ENCODE measurements at places on chromosomes 16 and 17.

- DNase-seq: no peak
Measured at GRCh38 chr17:57885148-57885915, 35.5 kb upstream of the MRPS23 start.

- no peak for DNase-seq
Measured at GRCh38 chr17:44901411-44901921, 2.2 kb upstream of the EFTUD2 start.

- peak; percentile 56 for DNase-seq
Measured at GRCh38 chr16:58366247-58367031, 25.8 kb upstream of the GINS3 start.

DNA sequence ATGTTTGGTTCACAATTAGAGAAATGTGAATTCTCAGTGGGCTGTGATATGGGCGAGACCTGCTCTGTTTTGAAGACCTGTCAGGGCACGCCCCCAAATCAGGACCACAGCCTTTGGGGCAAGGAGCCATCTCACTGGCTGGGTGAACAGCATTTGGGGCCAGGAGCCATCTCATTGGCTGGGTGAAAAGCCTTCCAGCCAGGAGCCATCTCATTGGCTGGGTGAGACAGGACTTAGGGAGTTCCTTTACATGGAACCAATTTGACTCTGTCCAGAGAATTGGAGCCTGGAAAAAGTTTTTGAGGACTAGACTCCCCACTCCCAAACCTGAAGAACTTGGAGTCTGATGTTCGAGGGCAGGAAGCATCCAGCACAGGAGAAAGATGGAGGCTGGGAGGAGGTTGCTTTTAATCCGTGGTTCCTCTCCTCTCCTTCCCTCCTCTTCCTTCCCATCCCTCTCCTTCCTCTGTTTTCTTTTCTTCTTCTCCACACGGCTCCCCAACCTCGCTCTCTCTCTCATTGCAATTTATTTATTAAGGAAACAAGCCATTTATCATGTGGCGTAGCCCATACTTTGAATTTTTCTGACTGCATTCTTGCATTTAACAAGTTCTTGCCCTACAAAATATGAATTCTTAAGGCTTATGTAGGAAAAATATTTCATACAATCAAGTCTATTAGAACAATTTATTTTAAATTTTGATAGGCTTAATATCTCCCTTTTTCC lies 19.7 kb downstream of the FOXL1 start:
- peak; percentile 68 for DNase-seq

DNA sequence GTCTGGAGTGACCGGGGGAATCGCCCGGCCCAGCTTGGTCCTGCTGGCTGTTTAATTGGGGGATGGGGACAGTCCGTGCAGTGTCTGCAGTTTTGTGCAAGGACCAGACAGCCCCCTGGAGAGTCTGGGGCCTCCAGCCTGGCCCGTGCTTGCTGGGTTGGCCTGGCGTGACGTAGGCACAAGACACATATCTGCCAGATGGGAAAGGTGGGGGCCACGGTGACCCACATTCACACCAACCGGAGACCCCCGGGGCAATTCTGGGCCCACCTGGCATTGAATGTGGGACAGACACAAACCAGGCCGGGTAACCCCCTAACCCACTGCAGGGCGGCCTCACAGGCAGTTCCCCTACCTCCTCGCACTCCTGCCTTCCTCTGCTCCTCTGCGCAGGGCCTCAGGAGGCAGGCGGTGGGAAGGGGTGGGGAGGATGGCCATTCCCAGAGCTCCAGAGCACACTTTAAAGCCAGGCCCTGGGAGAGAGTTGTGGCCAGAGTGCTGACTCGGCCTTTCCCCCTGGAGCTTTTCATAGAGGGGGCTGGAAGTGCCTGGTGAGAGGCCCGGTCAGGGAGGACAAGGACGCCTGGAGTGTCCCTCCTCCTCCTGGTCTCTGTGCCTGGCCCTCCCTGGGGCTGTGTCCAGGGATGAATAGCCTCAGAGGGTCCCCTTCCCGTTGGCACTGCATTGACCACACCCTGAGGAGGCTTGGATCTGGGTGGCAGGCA lies 1.5 kb downstream of the MRC2 start:
- DNase-seq: peak; percentile 85

- no peak for DNase-seq
Measured at GRCh38 chr16:68750193-68750695, 13.2 kb downstream of the CDH1 start.

GRCh38 chr17:80615376-80615775 lies 70.7 kb downstream of the RPTOR start:
- DNase-seq: no peak

DNA sequence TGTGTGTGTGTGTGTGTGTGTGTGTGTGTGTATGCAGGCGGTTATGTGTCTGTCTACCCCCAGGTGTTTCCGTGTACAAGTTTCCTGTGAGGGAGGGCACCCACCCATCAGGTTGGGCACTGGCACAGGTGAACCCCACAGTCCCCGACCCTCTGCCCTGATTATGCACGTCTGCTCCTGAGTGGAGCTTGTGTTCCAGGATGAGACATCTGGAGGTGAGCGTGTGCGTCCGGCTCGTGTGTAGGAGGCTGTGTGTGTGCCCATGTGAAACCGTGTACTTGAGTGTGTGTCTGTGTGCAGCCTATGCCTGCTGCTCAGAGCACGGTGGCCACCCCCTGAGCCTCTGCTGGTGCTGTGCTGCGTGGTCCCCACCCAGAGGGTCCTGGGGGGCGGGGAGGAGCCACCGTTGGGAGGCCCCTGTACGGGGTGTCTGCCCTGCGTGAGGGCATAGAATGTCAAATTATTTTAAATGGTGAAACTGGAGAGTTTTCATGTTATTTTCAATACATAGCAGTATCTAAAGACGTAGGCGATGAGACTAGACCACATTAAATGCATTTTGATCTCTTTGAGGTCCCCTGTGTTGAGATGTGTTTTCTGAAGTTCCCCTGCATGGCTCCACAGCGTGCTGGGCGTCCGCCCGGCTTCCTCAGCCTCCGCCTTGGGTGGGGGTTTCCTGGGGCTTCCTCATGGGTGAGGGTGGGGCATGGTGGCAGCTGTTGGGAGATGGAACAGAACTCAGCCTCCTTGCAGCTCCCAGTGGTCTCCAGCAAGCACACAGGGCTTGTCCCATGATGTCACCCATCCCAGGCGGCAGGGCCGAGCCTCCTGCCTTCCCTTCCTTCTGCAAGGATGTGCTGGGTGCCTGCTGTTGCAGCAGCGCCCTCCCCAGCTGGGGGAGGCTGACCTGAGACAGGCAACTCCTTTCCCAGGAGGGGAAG lies 43.4 kb downstream of the KCNJ12 start:
- no peak for DNase-seq

- no peak for DNase-seq
Measured at GRCh38 chr17:47806913-47807255, 14.7 kb downstream of the OSBPL7 start.

GRCh38 chr17:76492123-76492988 lies 8.9 kb downstream of the RHBDF2 start:
- DNase-seq: no peak

- no peak for DNase-seq
Measured at GRCh38 chr16:79644971-79645667, 44.6 kb upstream of the MAF start.

DNA sequence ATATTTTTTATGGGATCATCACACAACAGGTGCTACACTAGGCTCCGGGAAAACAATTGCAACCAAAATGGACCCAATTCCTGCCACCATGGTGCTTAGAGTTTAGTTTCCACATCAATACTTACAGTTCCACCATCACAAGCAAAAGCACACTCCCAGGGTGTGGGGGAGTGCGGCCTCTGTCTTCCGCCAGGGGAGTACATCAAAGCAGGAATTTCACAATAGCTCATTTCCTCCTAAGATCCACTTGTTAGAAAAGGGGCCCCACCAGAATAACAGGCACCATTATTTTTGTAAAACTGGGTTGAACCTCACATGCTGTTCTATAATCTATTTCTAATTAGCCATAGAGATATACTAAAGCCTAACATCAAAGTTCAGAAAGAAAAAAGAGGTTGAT lies 44.3 kb upstream of the PSMD7 start:
- DNase-seq: no peak

DNA sequence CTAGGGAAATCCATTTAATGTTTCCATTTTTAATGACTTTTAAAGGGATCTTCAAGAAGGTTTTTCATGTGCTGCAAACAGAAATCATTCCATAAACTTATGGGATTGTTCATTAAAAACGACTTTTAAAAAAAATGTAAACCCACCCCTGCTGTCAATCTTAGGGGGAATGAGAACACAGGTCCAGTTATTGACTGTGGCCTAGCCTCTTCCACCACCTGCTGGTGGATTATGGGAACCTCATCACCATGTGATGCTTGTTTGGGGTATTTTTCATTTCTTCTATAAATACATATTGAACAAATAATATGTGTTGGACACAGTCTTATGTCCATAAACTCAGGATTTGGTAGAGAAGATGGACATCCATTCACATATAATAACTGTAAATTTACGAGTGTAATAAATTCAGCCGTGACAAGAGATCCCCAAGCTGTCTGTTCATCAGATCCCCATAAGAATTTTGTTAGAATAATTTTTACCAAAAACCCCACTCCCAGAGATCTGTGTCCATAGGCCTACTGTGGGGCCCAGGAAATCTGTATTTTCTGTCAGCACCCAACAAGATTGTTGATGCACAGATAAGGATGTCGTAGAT lies 42.0 kb upstream of the TMC5 start:
- DNase-seq: peak; percentile 39

DNA sequence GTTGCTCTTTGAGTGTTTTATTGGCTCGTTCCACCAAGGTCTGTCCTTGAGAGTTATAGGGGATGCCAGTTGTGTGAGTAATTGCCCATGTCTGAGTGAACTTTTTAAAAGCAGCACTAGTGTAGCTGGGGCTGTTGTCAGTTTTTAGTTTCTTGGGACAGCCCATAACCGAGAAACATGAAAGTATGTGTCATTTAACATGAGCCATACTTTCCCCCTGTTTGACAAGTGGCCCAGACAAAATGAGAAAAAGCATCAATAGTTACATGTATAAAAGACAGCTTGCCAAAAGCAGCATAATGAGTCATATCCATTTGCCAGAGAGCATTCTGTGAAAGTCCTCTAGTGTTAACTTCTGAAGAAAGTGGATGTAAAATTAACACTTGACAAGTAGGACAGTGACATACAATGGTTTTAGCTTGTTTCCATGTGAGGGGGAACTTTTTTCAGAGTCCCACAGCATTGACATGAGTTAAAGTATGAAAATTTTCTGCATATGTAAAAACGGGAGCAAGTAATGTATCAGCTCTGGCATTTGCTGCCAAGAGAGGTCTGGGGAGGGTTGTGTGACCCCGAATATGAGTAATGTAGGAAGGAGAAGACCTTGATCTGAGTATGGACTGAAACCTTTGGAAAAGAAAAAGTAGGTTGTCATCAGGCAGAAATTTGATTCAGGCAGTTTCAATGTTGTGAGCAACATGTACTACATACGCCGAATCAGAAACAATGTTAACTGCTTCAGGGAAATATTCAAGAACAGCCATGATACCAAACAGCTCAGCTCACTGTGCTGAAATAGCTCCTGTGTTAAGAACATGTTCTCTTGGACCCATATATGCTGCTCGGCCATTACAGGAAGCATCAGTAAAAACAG lies 56.8 kb upstream of the ARL4D start:
- DNase-seq: peak; percentile 77

GRCh38 chr17:49576088-49576916 lies 631 bp downstream of the NXPH3 start:
- no peak for DNase-seq

- DNase-seq: peak; percentile 31
Measured at GRCh38 chr16:64363039-64363438, 758.8 kb downstream of the CDH11 start.
